Ammon's horn (tissue), 1 donor: ENCODE measurements at places on chromosomes 3 and 15.
A peak's percentile ranks its signal among the peaks of the same experiment; 100 is the strongest.

DNA sequence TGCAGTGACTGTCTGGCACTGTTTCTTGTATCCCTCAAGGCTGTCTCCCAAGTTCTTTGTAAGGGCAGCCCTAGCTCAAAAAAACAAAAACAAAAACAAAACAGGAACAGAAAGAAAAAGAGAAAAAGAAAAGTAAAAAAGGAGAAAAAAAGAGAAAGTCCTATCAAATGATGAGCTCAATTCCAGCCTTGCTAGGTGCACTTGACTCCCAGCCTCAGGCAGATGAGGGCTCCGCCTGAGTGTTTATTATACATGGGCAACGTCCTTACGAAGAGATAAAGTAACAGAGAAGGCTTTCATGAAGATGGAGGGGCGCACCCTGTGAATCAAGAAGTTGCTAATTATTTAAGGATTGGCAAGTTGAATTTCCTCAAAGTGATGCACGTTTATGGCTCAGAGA is 175.3 kb downstream of the MEIS2 start:
- no peak for DNase-seq

- DNase-seq, result no peak
Observed at GRCh38 chr3:52181543-52181942, 16.4 kb upstream of the ALAS1 start.

DNA sequence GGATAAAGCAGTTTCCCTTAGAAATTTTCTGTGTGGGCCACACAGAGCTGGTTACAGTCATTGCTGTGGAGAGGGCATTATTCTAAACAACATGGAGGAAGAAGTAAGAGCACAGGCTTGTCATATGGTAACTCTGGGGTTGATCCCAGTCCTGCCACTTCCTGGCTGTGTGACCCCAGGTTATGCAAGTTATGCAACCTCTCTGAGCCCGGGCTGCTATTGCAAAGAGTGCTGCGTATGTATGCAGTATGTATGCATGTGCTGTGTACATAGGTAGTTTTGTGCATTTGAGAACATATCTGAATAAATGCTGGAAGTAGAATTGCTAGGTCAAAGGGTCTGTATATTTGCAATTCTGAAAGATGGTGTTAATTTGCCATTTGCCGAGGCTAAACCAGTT is 9.2 kb downstream of the SPSB4 start:
- no peak for DNase-seq

- DNase-seq, result no peak
Observed at GRCh38 chr3:122030381-122031122, 8.5 kb upstream of the ILDR1 start.

DNA sequence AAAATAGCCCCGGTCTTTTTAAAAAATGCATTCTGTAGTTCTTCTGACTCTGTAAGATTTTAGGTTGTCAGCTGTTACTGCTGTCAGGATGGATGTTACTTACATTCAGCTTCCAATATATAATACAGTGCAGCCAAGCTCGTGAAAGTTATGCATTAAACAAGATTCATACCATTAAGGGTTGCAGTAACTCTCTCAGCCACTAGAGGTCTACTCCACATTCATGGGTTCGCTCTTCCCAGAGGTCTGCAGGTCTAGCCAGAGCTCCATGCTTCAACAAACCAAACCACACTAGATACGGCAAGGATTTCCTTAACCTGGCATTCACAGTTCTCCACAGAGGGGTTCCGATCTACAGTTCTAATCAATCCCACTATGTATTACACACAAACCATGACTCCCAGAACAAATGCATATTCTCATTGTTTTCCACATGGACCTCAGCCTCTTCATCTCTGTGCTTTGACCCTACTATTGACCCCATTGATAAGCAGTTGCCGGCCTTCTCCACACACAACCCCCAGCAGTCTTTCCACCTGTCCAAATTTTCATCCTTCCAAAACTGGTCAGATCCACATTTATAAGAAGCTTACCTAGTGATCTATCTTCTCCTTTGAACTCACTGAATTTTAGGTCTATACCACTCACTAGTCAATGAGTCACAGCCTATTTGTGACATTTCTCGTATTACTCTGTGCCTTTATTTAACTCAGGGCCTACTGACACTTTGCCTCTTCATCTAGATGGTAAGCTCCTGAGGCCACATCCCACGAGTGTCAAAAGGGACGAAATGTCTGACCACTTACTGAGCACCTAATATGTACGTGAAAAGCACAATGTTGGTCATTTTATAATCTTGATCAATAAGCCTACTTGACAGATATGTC is 33.7 kb downstream of the RORA start:
- no peak for DNase-seq

DNA sequence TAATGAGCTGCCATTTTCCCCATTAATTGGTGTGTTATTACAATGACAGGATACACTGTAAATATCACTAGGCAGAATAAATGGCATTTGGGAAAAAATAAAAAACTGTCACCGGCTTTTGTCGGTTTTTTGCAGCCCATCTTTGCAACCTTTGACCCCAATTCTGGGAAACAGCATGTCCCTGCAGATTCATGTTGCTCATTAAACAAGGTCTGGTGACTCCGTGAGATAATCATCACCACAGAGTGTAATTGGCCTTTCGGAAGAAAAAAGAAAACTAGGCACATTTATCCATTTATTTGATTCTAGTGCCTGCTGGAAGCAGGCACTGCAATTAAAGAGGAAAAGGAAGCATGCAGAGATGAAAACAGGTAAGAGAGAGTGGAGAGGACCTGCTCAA is 64.5 kb downstream of the TRAT1 start:
- DNase-seq, result no peak

GRCh38 chr3:112261742-112262141 is 32.3 kb downstream of the SLC9C1 start:
- no peak for DNase-seq

- peak; percentile 78 for DNase-seq
Observed at GRCh38 chr3:129793942-129794310, 99.6 kb downstream of the TMCC1 start.

DNA sequence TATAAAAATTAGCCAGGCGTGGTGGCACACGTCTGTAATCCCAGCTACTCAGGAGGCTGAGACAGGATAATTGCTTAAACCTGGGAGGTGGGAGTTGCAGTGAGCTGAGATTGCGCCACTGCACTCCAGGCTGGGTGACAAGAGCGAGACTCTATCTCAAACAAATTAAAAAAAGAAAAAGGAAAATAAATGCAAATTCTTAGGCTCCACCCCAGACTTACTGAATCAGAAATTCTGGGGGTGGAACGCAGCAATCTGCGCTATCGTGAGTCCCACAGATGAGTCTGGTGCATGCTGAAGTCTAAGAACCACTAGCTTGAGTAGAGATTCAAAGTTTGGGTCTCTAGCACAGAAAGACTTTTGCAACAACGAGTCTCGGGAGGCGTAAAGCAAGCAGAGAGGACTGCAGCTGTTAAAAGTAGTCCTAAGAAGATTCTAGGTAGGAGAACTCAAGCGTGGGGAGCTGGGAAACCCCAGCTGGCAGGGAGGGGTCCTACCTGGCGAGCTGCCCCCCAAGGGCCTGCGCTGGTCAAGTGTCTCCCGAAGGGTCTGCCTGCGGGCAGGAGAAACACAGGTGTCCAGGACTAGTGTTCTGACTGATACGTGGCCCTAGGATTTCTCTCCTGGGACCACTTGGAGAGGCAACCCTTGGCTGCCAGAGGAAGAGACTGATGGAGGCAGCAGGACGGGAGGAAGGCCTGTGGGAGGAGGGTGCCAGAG is 21.9 kb downstream of the CEP19 start:
- DNase-seq, result peak; percentile 26

GRCh38 chr3:44110648-44111047 is 131.0 kb upstream of the TOPAZ1 start:
- no peak for DNase-seq

GRCh38 chr3:189389346-189389745 is 217.6 kb downstream of the TPRG1 start:
- DNase-seq, result no peak

GRCh38 chr3:6857510-6857909 is 3.4 kb upstream of the GRM7 start:
- no peak for DNase-seq

- no peak for DNase-seq
Observed at GRCh38 chr3:139559541-139559940, 20.0 kb upstream of the RBP1 start.

GRCh38 chr3:174620138-174620537 is 239.0 kb upstream of the NAALADL2 start:
- no peak for DNase-seq

DNA sequence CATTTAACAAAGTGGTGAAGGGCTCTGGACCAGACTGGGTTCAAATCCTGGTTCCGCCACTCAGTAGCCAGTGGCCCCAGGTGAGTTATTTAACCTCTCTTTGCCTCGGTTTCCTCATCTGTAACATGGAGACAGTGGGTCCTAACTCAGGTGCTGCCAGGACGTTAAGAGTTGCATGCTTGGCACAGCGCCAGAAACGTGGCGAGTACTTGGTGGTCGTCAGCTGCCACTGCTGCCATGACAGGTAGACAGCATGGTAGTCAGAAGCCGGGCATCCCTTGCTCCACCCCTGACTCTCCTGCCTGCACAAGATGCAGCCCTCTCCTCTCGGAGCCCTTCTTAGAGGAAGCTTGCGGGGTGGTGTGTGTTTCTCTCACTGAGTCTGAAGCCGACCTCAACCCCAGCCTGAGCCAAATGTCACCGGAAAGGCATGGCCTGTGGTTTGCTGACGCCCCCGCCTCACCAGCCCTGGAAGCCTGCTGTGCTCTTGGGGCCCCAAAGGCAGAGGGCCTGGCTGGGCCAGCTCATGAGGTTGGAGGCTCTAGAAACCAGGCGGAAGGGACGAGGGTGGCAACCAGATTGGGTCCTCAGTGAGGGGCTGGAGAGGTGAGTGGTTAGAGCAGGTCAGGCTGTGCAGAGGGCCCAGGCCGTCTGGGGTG is 160.8 kb upstream of the TLE3 start:
- peak; percentile 62 for DNase-seq

DNA sequence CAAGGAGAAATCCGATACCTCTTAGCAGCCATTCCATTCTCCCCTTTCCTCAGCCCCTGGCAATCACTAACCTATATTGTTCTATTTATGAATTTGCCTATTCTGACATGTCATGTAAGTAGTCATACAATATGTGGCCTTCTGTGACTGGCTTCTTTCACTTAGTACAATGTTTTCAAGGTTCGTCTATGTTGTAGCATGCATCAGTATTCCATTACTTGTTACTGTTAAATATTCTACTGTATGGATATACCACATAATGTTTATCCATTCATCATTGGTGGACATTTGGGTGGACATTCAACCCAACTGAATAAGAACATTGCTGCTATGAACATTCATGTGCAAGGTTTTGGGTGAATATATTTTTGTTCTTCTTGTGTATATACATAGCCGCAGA is 23.4 kb downstream of the ADAMTS9 start:
- DNase-seq, result no peak

- no peak for DNase-seq
Observed at GRCh38 chr3:10248984-10249748, 907 bp downstream of the TATDN2 start.

DNA sequence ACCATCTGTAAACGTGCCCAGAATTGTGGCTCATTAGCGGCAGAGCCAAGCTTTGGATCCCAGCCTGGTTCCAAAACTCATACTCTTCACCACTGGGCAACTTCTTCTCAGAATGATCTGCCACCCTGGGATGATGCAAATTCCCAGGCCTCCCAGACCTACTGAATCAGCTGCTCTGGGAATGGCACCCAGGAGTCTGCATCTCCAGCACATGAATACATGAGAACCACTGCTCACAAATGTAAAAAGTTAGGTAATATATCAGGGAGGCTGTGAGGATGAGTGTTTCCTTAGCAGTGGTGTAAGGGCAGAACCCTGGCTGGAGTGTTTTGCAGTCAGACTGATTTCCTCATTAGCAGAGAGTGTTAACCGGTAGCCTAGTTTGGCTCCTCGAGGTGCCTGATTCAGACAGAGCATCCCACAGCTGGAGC is 94.2 kb downstream of the LIPC start:
- no peak for DNase-seq

GRCh38 chr3:9141928-9142289 is 107.5 kb downstream of the SRGAP3 start:
- no peak for DNase-seq

GRCh38 chr3:30712991-30713390 is 106.6 kb downstream of the TGFBR2 start:
- DNase-seq, result no peak

- no peak for DNase-seq
Observed at GRCh38 chr3:190746986-190747385, 115.5 kb downstream of the GMNC start.

- no peak for DNase-seq
Observed at GRCh38 chr3:38598791-38599190, 50.7 kb downstream of the SCN5A start.

DNA sequence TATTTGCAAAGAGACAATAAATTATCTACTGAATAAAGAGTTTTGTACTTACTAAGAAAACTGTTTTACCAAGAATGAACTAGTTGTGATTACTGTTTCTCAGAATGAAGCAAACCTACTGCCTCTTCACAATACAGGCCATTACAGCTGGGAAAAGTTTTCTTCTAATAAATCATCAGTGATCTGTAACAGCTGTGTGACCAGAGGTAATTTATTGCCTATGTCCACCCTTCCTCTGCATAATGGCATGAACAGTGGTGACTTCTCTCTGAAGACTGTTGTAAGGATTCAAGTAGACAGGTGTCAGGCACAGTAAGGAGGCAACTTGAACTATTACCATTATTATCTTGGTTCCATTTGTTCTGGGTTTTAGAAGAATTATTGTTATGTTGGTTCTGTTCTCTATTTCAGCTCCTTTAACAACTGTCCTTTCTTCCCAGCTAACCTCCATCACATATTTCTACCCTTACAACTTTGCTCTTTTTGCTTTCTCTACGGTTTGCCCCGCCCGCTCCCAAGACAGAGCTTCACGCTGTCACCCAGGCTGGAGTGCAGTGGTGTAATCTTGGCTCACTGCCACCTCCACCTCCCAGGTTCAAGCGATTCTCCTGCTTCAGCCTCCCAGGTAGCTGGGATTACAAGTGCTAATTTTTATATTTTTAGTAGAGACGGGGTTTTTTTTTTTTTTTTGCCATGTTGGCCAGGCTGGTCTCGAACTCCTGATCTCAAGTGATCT is 51.5 kb downstream of the PRKAR2A start:
- DNase-seq, result no peak

DNA sequence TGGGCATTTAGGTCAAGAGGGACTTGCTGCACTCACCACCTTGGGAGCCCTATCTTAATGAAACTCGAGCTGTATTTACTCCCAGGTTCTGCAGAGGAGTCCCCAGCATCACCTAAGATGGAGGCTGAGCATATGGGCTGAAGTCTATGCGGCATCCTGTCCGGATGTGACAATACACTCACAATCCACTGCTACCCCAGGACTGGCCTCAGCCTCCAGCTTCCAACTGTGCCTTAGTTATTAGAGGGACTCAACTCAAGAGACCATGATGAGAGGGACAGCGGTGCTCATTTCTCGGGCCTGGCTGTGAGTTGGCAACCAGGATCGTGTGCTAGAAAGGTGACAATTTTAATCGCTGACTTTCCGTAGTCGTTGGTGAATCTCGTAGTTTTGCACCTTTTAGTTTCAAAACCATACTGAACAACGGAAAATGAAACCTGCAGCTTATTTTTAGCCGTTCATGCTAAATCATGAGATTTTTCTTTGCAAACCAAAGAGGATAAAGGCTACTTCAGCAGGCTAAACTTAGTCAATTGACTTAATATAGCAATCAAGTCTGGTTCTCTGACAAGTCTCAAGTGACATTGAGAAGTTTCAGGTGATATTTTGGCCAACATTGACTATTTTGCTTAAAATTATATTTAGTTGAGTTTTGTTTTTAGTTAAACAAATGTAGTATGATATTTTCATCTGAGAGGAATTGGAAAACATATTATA is 11.1 kb downstream of the ZBTB38 start:
- no peak for DNase-seq
